ENCODE measurements at places on chromosomes 13 and 19. TPM values are rescaled to one million over a fixed set of nuclear protein-coding genes. Genes with fewer than 3 reads are reported as not detected.

Gene PCDH9
- total RNA-seq: 0.40 TPM

Gene KLHL26
- total RNA-seq: 5.1 TPM

Gene VSTM2B
- not detected for total RNA-seq

Gene ZNF799
- total RNA-seq: 3.0 TPM

Gene SELENOV
- total RNA-seq: 0.17 TPM

Gene DIAPH3
- total RNA-seq: 48.0 TPM

Gene OR7A17
- total RNA-seq: not detected

Gene CALR3
- not detected for total RNA-seq

Gene PTPRH
- 1.1 TPM for total RNA-seq

Gene SGCG
- not detected for total RNA-seq

Gene GIPC3
- total RNA-seq: not detected

Gene KLC3
- total RNA-seq: 7.8 TPM

Gene TUBA3C
- total RNA-seq: not detected

Gene NLRP5
- total RNA-seq: not detected

Gene ZNF726
- total RNA-seq: 5.9 TPM

Gene FPR1
- total RNA-seq: not detected

Gene ZNF728
- not detected for total RNA-seq

Gene MBD3L2
- not detected for total RNA-seq

Gene IGFL2
- total RNA-seq: not detected

Gene ZNF274
- total RNA-seq: 23.6 TPM

Gene KRTDAP
- not detected for total RNA-seq

Gene PALM
- 17.1 TPM for total RNA-seq

Gene ABCC4
- 40.7 TPM for total RNA-seq

Gene PGLYRP1
- total RNA-seq: not detected

Gene LRRC63
- not detected for total RNA-seq

Gene LYPD5
- total RNA-seq: not detected

Gene SEMA6B
- total RNA-seq: 0.65 TPM

Gene ZNF442
- 0.36 TPM for total RNA-seq

Gene THSD8
- not detected for total RNA-seq

Gene ONECUT3
- total RNA-seq: not detected

Gene RFPL4A
- not detected for total RNA-seq

Gene SMIM17
- total RNA-seq: not detected

Gene MISP
- total RNA-seq: 25.2 TPM

Gene OR7C1
- not detected for total RNA-seq

Gene EXOC3L2
- total RNA-seq: not detected

Gene APLP1
- total RNA-seq: 8.4 TPM

Gene NRTN
- total RNA-seq: 0.94 TPM

Gene ATP8A2
- total RNA-seq: 3.2 TPM

Gene ZNF823
- total RNA-seq: 6.5 TPM

Gene PSPN
- total RNA-seq: 5.2 TPM

Gene PLK5
- not detected for total RNA-seq

Gene FGF22
- total RNA-seq: 0.29 TPM

Gene ZNF865
- 3.4 TPM for total RNA-seq

Gene SOHLH2
- not detected for total RNA-seq

Gene PSG2
- not detected for total RNA-seq

Gene CCDC169
- 3.2 TPM for total RNA-seq

Gene ZNF677
- 25.3 TPM for total RNA-seq

Gene APC2
- not detected for total RNA-seq

Gene CACNG6
- total RNA-seq: 0.94 TPM

Gene GATAD2A
- total RNA-seq: 118 TPM

Gene SKA3
- total RNA-seq: 22.1 TPM

Gene RAB8A
- 62.4 TPM for total RNA-seq

Gene SHISA7
- 0.17 TPM for total RNA-seq

Gene EVI5L
- total RNA-seq: 9.3 TPM

Gene ZNF667
- 3.0 TPM for total RNA-seq

Gene FBN3
- not detected for total RNA-seq

Gene IL12RB1
- total RNA-seq: not detected

Gene KCNN1
- total RNA-seq: not detected

Gene PSG5
- total RNA-seq: 3.9 TPM
